ENCODE measurements at places on chromosomes 2 and 18.

DNA sequence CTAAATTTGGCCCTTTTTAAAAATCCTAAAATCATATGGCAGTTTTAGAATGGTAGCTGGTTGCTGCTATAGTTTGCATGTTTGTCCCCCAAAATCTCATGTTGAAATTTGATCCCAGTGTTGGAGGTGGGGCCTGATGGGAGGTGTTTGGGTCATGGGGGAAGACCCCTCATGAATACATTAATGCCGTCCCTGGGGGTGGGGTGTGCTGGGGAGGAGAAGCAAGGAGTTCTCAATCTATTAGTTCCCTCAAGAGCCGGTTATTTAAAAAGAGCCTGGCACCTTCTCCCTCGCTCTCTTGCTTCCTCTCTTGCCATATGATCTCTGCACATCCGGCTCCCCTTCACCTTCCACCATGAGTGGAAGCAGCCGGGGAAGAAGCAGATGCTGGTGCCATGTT lies 20.8 kb downstream of the GPATCH11 start:
- no peak for DNase-seq

DNA sequence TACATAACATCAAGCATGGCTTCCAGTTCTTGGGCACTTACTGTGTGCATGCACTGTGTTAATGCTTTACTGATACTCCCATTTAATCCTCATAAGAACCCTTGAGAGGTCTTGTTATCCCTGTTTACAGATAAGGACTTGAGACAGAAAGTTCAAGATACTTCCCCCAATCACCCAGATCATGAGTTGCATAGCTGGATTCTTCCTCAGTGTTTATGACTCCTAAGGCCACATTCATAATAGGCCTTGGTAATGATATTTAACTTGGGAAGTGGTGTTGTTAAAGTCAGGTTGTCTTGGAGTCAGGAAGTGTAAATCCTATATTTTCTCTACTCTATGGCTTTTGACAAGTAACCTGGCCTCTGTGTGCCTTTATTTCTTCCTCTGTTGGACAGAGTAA lies 22.7 kb downstream of the NOSTRIN start:
- no peak for DNase-seq

DNA sequence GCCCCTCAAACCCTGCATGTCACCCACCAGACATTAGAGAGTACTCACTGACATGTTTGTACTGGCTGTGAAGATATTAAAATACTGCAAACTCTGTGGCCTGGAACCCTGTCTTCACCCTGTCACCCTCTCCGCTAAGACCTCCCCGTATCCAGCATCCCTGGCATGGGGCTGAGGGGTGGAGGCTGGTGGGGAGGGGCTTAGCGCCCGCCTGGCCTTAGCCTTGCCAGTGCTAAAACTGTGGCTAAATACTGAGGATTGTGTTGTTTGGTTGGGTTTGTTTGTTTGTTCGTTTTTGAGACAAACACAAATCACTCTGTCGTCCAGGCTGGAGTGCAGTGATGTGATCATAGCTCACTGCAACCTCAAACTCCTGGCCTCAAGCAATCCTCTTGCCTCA lies 1.8 kb downstream of the PSTPIP2 start:
- DNase-seq, result no peak

DNA sequence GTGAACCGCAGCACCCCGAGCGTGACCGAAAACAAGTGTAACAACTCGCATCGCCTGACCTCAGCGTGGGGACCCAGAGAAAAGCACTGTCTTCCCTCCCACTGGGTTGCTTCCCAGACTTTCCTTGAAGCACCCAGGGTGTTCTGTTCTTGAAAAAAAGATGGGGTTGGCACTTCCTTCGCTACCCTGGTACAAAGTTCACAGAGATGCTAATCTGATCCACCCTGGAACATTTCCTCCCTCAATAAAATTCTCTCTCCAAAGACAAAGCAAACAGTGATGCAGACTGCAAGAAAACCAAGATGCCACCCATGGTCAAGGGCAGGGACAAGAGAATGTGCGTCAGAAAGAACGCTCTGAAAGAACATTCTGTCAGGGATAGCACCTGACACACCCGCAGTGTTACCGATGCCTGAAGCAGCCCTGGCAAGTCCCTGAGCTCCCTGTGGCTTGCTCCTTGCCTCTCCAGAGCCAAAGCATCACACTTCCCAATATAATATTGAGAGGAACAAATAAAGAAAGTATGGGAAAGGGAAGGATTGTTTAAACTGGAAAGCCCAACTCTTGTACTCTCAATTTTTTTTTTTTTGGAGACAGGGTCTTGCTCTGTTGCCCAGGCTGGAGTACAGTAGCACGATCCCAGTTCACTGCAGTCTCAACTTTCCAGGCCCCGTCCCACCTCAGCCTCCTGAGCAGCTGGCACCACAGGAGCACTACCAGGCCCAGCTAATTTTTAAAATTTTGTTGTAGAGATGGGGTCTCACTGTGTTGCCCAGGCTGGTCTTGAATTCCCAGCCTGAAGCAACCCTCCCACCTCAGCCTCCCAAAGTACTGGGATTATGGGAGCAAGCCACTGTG lies 70.7 kb downstream of the TBC1D8 start:
- DNase-seq, result no peak
